ENCODE measurements at places on chromosomes 6 and 20.

DNA sequence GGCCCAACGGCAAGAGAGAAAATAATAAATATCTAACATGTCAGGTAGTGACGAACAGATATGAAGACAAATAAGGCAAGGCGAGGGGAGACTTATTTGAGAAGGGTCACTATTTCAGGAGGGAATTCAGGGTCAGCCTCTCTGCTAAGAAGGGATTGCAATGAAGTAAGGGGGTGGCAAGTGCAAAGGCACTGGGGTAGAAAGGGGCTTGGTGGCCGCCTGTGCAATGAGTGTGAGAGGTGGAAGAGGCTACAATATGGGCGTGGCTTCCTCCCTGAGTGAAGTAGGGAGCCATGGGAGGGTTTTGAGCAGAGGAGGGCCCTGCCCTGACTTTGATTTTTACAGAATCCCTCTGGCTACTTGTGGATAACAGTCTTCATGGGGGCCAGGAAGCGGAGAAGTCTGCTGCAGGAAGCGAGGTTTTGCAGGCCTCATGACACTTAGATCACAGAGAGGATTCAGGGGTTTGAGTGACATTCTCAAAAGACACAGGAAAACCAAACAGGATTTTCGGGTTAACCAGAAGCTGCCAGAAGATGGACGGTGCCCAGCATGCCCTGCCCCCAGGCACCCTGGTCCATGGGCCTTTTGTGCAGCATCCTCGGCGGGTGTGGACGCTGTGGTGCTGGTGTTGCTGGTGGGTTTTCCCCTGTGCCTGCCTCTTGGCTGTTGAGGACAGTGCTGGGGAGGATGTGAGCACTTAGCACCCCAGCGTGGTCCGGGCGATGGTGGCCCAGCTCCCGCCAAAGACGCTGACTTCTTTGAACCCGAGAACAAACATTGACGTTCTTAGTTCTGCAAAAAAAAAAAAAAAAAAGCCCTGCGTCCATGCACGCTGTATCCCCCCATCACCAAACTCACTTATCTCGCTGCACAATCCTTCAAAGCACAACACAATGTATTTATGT lies 124.2 kb upstream of the PTPN1 start:
- no peak for DNase-seq

DNA sequence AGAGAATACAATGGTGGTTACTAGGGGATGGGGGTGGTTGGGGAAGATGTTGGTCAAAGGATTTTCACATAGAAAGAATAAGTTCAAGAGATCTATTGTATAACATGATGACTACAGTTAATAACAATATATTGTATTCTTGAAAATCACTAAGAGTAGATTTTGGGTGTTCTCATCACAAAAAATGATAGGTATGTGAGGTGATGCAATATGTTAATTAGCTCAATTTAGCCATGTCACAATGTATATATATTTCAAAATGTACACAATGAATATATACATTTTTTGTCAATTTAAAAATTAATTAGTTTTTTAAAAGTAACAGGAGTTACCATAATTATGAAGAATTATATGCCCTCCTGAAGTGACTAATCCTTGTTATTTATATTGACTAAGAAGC lies 22.3 kb downstream of the ZNF133 start:
- no peak for DNase-seq

- peak; percentile 84 for DNase-seq
Measured at GRCh38 chr6:73521351-73521985, 636 bp upstream of the EEF1A1 start.

DNA sequence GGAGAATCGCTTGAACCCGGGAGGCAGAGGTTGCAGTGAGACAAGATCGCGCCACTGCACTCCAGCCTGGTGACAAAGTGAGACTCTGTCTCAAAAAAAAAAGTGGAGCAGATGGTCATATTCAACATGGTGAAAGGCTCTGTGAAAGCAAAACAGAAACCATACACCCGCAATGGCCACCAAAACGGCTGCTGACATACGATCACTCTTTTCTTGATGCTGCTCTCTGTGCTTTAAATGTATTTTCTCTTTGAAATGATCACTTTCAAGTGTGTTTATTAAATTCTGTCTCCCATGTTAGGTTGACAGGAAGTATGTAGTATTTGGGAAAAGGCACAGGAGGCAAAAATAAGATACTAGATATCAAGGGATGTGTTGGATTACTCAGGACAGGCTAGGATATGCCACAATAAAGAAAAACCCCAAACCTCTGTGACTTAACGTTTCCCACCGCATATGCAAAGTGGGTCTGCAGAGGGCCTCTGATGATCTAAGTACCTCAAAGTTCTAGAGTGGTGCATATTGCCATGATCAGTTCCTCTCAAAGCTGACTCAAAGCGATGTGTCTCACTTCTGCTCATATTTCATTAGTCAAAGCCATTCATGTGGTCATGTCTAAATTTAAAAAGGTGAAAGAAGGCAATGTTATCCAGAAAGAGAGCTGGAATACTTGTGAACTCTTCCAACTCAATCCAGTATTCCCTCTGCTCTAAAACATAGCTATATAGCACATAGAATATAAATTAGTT lies 155.1 kb upstream of the SOX4 start:
- no peak for DNase-seq

- DNase-seq: peak; percentile 80
Measured at GRCh38 chr6:146598772-146599405, at the start of gene ADGB. ADGB (plus strand) TSS chr6:146598972; CDS start chr6:146599041, 69 bp downstream.

DNA sequence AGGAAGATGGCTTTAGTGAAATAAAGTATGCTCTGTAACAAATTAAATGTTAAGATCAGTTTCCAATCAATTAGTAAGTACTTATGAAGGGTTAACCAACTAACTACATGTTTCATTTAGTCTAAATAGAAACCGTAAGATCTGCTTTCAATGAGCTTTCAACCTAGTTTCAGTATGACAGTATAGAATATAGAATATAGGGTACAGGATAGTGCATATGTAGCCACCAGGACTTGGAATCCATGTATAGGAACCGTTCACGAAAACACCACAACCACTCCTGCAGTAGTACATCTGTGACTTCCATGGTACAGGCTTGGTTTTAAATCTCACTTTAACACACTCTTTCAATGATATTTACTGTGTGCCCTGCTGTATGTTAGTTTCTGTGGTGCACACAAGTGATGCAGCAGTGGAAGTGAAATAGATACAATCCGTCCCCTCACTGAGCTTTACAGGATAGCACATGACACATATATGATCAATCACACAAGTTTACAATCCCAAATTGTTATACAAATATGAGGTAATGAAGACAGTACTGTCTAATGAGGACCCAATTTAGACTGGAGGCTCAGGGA lies 479.7 kb upstream of the MARCKS start:
- DNase-seq: no peak

DNA sequence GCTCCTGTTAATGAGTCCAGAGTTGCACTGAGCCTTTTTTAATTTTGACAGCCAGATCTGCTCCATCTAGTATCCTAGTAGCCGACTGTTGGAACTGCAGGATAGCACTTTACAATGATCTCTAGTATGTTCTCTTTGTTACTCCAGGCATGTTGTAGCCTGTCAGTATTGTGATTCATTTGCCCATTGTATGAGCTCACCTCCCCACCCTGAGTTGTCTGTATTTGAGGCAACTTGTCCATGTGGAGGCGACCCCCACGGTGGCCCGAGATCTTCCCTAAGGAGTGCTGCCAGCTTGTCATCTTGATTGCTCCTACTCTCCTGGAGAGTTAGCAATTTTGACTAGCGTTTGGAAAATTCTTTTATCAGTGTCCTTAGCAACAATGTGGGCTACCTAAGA lies 67.2 kb downstream of the DHX35 start:
- DNase-seq: no peak

DNA sequence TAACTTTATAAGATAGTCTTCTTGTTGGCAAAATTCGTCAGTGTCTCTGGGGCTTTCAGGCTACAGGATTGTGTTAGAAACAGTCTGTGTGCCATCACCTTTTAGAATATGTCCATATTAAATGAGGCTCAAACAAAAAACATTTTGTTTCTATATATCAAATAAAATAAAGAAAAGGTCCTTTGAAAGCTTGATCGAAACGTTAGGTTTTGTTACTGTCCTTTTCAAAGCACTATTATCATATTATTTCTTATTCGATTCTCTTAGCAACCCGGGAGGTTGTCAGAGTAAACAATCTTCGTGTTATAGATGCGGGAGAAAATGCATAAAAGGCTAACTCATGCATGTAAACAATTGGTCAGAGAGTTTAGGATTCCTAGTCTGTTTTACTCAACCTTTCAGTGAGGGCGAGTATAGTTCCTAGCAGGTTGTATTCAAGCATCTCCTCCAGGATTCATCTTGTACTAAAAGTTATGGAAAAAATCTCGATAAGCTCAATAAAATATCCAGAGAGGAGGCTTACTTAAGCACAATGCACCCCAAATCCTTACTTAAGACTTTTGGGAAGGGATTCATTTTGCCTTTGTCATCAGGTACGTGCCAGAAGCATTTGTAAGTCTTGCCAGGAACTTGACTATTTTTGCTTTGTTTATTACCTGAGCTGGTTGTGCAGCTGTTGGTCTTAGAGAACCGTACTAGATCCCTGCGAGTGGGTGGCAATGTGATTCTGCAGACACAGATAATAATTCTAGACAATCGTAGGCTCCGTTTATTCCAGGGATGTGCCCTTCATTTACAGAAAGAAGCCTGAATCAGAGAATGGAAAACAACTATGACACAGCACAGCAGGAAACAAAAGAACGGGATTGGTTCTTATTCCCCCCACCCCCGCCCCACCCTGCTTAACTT lies 159.6 kb upstream of the ZNF217 start:
- DNase-seq: no peak

- DNase-seq: no peak
Measured at GRCh38 chr6:30555816-30556065, 548 bp downstream of the GNL1 start.

DNA sequence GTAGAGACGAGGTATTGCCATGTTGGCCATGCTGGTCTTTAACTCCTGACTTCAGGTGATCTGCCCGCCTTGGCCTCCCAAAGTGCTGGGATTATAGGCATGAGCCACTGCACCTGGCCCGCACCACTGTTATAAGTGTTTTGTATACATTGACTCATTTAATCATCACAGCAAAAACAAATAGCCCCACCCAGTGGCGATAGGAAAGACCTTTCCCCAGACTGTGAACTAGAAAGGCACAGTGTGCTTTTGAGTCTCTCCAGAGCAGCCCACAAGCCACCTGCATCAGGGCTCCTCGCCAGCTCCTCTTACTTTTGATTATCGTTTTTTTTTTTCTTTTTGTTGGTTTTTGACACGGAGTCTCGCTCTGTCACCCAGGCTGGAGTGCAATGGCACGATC lies 27.9 kb upstream of the ZFP64 start:
- DNase-seq: peak; percentile 22

GRCh38 chr6:5294392-5295211 lies 33.3 kb downstream of the FARS2 start:
- DNase-seq: no peak
